NCI-H774 (cell line): ENCODE measurements at places on chromosomes 16 and 17.

- DNase-seq, result no peak
Measured at GRCh38 chr16:53058441-53058840, 3.6 kb downstream of the CHD9 start.

DNA sequence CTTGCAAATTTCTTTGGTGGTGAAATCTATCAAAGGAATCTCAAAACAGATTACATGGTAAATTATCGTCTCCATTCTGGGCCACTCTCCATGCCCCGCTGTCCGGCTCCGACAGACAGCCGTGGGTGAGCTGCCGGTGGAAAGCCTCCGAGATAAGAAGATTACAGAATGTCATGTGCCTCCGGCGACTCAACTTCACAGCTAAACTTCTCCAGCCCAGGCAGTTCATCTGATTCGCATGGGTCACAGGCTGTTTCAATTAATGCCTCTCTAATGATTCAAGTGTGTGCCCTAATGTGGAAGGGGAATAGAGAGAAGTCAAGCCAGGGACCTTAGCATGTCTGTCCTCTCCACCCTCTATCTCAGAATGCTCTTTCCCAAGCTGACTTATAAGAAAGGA lies 520.8 kb upstream of the ZFHX3 start:
- no peak for DNase-seq

DNA sequence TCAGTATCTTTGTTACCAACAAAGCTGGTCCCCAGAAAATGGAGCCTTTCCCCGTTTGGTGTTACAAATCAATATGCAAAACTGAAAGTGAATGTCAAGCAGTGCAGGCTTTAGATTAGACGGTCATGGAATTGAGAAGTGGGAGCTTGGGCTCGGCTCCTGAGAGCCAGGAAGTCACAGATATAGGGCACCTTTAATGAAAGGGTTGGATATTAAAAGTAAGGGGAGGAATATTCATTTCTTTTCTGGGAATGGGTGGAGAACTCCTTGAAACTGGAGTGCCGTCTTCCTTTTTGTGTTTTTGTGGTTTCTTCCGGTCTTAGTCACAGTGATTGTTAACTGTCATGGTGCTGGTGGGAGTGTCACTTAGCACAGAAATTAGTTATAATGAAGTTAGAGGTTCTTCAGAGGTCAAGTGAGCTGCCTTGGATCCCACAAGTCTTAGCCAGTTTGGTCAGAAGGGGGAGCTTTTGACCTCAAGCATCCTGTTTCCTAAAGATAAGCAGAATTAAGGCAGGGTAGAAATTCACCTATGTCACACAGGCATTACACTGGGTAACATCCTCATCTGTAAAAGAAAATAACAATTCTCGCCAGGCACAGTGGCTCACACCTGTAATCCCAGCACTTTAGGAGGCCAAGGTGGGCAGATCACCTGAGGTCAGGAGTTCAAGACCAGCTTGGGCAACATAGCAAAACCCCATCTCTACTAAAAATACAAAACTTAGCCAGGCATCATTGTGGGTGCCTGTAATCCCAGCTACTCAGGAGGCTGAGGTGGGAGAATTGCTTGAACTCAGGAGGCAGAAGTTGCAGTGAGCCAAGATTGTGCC lies 9.6 kb upstream of the EIF1 start:
- no peak for DNase-seq

- DNase-seq, result no peak
Measured at GRCh38 chr17:49521471-49522356, 26.6 kb downstream of the NGFR start.

- DNase-seq, result no peak
Measured at GRCh38 chr17:56699186-56699894, 105.8 kb downstream of the NOG start.

- no peak for DNase-seq
Measured at GRCh38 chr17:17813055-17813724, 23.6 kb downstream of the SREBF1 start.

DNA sequence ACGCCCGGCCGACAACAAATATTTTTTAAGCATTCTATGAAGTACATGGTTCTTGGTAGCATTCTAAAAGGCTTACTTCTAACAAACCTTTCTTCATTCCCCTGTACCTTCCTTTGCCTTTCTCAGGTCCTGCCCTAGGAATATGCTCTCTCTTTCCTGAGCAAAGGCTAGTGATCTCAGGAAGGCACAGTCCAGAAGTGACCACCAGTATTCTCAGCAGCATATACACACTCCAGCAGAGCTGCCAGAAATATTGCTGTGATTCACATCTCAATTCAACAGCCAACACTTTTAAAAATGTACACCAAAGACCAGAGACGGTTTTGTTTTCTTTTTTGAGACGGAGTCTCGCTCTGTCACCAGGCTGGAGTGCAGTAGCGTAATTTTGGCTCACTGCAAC lies 41.4 kb upstream of the ANKFY1 start:
- DNase-seq, result no peak
